ENCODE measurements at places on chromosomes 13 and 19. TPM values are rescaled to one million over a fixed set of nuclear protein-coding genes. Genes with fewer than 3 reads are reported as not detected.
A peak's percentile ranks its signal among the peaks of the same experiment; 100 is the strongest.

The CYP2A7 gene
- not detected for total RNA-seq

The RDH8 gene
- not detected for total RNA-seq

The NRTN gene
- 0.80 TPM for total RNA-seq

The PSG3 gene
- not detected for total RNA-seq

The ZNF790 gene
- total RNA-seq: 5.8 TPM

The NLRP4 gene
- total RNA-seq: not detected

The PTPRH gene
- 42.8 TPM for total RNA-seq

GRCh38 chr19:13985771-13986347 is 20.3 kb downstream of the RFX1 start:
- no peak for DNase-seq

- no peak for DNase-seq
These were observed 2.8 kb downstream of the BRME1 start for GRCh38 chr19:13902993-13903555.

GRCh38 chr13:31014456-31014855 is 82.0 kb downstream of the TEX26 start:
- no peak for DNase-seq

DNA sequence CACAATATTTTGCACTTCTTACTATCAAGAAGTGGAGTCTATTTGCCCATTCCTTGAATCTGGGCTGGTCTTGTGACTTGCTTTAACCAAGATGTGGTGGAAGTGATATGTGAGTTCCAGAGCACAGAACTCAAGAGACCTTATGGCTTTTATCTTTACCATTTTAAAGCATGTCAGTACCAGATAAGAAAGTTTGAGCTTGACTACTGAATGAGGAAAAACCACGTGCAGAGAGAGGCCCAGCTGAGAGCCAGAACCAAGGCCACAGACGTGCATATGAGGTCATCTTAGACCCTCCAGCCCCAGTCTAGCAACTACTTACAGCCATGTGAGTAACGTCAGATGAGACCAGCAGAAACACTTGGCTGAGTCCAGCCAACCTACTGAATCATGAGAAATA is 6.3 kb upstream of the CDK8 start:
- DNase-seq: no peak

- no peak for DNase-seq
These were observed 2.9 kb downstream of the MFSD12 start for GRCh38 chr19:3554254-3555083.

DNA sequence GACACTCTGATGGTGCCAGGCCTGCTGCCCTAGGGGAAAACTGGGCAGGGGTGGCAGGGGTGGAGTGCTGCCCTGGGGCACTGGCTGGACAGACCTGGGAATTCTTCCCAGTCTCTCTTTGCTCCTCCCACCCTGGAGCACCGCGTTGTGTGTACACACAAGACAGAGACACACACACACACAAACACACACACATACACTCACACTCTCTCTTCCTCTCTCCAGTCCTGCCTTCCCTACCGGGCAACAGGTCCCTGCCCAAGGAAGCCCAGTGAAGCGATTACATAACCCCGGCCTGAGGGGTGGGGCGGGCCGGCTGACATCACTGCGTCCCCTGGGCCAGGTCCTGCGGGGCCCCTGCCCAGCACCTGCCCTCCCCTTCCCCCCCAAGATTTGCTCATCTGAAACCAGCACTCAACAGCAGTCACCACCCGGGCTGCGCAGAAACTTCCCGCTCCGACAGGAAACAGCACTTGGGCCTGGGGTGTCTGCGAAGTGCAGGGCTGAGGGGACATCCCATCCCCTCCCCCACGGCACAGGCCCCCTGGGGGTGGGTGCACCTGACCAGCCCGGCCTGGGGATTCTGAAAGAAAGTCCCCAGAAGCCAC is 1.2 kb downstream of the MKNK2 start:
- DNase-seq: no peak

GRCh38 chr13:34748073-34748472 is 194.0 kb upstream of the NBEA start:
- DNase-seq: no peak

- DNase-seq: no peak
These were observed 27.5 kb upstream of the UBE2L5 start for GRCh38 chr13:30394751-30395191.

DNA sequence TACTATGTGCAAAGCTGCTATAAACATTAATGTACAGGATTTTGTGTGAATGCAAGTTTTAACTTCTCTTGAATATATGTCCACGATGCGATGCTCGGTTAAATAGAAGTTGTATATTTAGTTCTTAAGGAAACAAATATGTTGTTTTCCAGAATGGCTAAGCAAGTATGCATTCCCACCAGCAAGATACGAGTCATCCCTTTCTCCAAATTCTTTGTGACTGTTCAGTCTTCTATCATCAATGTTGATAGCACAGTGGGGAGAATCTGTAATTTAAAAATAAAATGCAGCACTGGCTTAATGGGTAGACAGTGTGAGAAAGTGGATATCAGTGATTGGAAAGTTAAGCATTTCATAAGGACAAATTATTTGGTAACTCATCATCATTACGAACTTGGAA is 1340.8 kb downstream of the PCDH9 start:
- DNase-seq: no peak

DNA sequence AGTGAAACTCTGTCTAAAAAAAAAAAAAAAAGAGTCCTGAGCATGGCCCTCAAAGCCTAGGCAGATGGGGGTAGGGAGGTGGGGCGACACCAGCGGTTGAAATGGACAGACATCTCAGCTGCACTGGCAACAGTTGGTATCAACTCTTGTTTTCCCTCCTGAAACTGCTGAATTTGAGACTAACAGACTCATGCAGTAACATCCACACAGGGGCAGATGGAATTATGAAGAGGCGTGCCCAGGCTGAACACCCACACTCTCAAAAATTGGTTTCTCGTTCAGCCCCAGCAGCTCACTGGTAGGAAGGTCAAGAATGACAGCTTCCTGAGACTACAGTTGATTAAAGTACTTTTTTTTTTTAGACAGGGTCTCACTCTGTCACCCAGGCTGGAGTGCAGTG is 24.1 kb downstream of the PBX4 start:
- DNase-seq: no peak

- DNase-seq: no peak
These were observed 1456.1 kb upstream of the MIR17HG start for GRCh38 chr13:89891416-89891815.

- no peak for DNase-seq
These were observed 248.0 kb downstream of the RFC3 start for GRCh38 chr13:34065928-34066327.

DNA sequence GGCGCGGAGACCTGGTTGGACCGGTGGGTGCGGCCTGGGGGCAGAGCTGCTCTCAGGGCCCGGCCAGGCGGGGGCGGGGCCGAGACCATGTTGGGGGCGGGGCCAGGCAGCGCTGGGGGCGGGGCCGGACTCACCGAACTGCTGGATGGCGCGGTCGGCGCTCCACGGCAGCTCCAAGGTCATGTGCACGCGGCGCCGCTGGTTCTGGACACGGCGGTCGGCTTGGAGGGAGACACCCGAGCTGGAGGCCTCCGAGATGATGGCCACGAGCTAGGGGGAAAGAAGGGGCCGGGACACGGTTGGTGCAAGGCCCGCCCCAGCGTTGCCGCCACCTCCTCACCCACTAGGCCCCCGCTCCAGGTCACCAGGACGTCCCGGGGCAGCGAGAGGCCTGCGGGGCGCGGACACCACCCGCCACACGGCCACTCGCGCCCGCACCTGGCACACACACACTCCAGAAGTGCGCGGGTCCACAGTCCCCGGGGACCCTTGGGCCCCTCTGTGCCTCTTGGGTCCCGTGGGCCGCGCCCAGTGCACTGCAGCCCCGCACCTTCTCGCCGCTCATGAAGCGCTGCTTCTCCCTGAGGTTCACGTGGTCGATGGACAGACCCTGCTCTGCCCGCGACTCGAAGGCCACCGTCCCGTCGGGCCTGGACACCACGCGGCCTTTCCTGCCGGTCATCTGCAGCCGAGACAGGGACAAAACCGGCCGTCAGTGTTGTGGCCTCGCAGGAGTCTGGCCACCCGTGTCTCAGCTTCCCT is 8.7 kb downstream of the GPX4 start:
- DNase-seq: no peak

- no peak for DNase-seq
These were observed 18.1 kb upstream of the POU2F2 start for GRCh38 chr19:42150364-42150763.

- no peak for DNase-seq
These were observed 1027.3 kb downstream of the UQCRFS1 start for GRCh38 chr19:28185646-28186045.

GRCh38 chr13:79392882-79393563 is 13.0 kb downstream of the RBM26 start:
- DNase-seq: peak; percentile 38

DNA sequence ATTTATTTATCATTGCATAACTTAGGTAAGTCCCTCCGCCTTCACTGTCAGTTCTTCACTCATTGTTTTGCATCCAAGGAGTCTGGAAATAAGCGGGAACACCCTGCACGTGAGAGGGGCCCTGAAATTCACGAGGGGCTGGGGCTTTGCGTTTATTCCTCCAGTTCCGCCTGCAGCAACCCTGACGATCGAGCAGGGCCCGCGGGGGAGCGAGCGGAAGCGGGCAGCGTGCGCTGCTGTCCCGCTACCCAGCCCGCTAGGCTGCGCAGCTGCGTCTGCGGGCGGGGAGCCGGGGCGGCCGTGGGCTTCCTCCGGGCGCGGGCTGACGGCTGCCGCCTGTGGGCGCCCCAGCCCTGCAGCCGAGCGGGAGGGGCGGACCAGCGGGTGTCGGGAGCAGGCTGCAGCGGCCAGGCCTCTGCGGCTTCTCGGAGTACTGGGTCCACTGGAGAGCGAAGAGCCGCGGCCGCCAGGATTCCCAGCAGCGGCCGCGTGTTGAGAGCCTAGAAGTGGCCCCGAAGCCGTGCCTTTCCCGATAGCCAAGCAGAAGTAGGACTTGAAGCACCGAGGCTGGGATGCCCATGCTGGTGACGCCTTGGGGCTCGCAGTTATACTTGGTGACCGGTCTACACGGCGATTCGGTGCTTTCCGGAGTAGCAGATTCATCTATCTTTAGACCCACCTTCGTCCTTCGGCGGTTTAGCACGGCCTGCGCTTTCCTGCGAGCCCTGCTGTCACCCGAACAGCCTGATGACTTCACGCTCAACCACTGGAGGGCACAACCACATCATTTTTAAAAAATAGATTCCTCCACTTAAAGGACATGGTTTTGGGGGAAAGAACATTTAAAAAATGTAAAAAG is 32.9 kb upstream of the SACS start:
- peak; percentile 42 for DNase-seq

DNA sequence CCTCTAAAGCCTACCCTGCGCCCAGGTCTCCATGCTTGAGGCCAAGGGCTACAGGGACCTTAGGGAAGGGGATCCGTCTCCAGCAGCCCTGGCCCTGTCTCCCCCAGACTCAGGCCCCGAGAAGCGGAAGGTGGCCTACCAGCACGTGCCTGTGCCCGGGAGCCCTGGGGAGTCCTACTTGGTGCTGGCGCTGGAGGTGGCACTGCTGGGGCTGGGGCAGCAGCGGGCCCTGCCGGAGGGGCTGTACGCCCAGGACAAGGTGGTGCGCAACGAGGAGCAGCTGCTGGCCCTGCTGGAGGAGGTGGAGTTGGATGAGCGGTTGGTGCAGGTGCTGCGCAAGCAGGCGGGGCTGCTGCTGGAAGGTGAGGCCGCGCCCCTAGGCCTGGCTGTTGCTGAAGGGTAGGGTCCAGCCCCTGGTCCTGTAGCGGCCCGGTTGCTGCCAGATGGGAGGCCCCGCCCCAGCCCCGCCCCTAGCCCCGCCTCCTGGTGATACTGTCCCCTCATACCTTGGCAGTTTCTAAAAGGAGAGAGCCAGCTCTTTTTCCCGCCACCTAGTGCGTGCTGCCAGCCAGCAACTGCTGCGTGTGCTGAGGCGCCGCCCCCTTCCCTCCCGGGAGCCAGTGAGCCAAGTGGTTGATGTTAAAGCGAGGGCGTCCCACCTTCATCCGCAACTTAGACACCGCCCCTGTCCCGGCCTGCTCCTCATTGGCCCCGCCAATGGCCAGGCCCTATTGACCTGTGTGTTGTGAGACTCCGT is 22.6 kb downstream of the ZSWIM4 start:
- no peak for DNase-seq

DNA sequence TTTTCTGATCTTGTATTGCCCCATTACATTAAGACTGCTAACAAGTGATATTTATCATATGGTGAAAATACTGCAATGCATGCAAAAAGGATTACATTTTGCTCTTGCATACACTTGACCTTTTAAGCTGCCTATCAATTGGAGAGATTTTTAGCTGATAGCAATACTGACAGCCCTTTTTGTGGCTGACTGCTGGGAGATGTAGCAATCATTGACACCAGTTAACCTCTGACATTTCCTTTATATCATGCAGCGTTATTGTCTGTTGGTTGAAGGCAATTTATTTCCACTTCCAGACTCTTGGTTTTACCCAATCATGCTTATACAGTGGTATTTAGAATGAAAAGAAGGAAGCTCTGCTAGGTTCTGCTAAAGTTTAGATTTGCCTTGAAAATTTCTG is 364.0 kb downstream of the LMO7 start:
- no peak for DNase-seq

- DNase-seq: no peak
These were observed 216.0 kb upstream of the SERP2 start for GRCh38 chr13:44157606-44158005.

DNA sequence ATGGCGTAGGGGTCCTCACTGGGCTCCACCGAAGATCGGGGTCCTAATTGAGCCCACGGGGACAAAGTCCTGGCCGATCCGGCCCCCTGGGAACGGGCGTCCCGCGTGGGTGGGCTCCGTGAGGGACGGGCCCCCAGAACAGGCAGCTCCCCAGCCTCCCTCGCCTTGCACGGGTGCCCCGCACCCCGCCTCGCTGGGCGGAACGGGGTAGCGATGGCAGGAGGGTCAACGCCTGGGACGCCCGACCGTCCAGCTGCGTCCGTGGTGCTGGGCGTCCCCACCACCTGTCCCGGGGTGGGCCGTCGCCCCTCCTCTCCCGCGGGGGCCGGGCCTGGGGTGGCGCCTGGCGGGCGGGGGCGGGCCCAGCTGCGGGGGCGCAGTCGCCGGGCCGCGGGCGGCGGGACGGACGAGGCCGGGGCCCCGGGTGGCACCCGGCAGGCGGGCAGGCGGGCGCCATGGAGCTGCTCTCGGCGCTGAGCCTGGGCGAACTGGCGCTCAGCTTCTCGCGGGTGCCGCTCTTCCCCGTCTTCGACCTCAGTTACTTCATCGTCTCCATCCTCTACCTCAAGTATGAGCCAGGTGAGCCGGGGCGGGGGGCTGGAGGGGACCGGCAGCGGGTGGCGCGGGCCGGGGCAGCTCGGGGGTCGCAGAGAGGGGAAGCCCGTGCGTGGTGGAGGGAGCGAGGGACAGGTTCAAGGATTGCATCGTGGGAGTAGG is at the start of gene TMEM38A:
Gene TMEM38A, plus strand, starts transcription at position 377 of the 717 bp plus-strand sequence. Its CDS starts 79 bp downstream, at position 456.
- no peak for DNase-seq

GRCh38 chr13:29459813-29460355 is 135.6 kb downstream of the SLC7A1 start:
- no peak for DNase-seq
